ENCODE measurements at places on chromosomes 16 and 17. TPM values are rescaled to one million over a fixed set of nuclear protein-coding genes. Genes with fewer than 3 reads are reported as not detected.

The SP6 gene
- total RNA-seq, result 0.22 TPM

The CDRT15 gene
- not detected for total RNA-seq

The NOTUM gene
- 0.89 TPM for total RNA-seq

The TP53TG3 gene
- not detected for total RNA-seq

The CD300LB gene
- total RNA-seq, result not detected

The OR4D1 gene
- total RNA-seq, result 0.20 TPM
